Activated T-helper 1 cell treated with Interleukin-2 at 50 U/mL for 16 hours (primary cell): ENCODE measurements at places on chromosomes 2 and 18.

DNA sequence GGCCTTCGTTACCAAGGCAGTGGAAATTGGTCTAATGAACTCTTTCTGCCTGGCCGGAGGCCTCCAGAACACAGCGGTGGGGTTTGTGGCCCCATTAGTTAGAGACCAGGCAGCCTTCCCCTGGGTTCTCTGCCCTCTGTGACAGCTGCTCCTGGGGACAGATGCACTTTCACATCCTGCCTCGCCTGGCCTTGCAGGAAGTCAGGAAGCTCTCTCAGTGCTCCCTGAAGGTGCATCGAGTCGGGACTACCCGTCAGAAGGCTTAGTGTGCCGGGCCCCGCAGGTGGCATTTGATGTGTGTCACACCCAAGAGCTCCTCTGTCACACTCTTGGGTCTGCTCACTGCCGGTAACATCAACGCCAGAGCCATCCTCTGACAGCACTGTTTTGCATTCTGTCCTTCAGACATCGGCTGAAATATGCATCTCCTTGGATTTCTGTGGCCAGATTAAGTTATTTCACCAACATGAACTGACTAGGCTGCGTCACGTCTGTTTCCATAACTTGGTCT is 158.3 kb downstream of the LDLRAD4 start:
- peak; percentile 62 for DNase-seq

GRCh38 chr2:123696021-123696420 is 329.1 kb upstream of the CNTNAP5 start:
- no peak for DNase-seq

DNA sequence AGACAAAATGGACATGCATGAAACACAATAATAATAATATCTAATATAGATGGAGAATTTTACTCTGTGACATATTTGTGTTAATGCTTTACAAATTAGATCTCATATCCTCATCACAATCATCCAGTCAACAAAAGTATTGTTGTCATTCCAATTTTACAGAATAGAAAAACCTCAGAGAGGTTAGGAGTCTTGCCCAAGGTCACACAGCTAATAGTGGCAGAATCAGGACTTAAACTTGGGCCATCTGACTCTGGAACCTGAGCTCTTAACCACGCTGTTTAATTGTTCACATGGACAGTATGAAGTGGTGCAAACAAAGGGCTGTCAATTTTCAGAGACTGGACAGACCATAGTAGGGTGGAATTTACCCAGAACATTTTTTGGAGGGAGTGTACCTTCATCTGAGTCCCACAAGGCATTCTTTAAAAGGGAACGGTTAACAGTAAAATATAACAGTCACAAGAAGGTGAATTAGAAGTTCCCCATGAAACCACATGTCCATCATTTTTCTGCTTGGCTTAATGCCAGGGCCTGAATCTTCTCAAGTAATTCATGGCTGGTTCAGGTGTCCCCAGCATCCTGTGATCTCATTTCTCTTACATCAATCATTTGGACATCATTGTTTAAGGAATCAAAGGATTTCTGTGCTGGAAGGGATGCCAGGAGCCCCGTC is 35.4 kb upstream of the CCDC93 start:
- no peak for DNase-seq

- no peak for DNase-seq
Measured at GRCh38 chr2:168433527-168433926, 22.5 kb upstream of the CERS6 start.

DNA sequence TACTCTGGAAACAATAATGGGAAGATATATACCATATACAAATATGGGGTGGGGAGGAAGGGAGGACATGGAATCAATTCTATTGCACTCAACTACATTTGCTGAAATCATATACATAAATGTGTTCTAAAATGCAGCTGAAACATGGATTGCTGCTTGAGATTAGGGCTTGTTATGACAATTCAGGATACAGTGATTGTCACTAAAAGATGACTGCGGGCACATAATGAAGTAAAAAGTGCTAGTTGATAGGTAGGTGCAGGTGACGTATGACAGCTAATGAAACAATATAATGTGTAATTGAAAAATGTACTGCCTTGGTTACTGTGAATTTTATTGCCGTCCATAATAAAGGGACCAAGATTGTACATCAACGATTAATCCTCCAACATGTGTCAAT is 1062.1 kb upstream of the FANCL start:
- no peak for DNase-seq

DNA sequence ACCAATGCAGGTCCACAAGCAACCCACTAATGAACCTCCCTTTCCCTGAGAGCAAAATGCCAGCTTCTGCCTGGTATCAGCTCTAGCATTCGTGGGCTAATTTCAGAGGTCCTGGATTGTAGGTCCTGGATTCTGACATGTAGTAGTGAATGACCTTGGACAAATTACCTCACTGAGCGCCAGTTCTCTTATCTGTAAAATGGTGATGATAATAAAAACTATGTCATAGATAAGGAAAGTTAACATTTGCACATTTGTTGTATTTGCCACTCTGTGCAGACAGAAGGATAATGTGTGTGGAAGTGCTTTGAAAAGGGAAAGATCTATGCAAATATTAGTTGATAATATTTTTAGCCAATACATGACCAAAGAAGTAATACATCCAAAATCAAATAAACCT is 4.1 kb upstream of the TET3 start:
- no peak for DNase-seq

DNA sequence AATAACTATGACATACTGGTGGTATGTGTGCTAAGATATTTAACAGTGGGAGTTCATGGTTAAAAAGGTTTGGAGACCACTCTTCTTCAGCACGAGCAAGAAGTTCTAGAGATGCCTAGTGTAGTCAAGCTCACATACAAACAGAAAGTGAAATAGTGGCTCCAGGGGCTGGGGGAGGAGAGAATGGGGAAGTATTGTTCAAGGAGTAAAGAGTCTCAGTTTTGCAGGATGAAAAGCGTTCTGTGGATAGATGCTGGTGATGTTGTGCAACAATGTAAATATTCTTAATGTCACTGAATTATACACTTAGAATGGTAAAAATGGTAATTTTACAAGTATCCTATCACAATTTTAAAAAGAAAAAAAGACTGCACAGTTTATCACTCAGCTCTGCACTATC is 29.0 kb upstream of the EPAS1 start:
- no peak for DNase-seq

DNA sequence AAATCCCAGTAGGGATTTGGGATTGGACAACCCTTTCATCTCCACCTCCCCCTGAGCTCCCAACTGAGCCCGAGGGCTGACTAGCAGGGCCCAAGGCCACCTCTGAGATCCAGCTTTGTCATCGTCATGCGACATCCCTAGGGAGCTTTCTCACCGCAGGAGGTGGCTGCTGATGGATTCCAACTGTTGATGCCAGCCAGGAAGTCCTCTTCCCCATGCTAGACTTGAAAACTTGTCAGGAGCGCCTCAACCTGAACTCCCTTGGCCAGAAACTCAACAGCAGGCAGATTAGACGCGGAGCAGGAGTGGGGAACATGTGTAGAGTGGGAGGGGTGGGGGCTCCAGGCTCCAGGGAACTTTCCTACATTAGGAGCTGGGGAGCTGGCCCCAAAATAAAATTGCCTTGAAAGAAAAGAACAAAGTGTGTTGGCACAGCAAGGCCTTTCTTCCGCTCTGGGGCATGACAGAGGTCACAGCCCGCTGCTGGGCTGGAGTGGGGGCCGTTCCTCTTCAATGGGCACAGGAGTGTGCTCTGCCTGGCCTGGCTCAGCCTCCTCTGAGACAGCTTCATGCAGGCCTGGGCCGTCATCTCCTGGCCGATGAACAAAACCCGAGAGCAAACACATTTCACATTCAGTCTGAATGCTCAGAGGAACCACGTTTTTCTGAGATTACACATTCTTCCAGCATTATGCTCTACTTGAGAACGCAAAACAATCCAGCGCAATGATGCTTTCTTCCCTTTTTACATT is 34.5 kb downstream of the EMILIN2 start:
- DNase-seq: no peak

DNA sequence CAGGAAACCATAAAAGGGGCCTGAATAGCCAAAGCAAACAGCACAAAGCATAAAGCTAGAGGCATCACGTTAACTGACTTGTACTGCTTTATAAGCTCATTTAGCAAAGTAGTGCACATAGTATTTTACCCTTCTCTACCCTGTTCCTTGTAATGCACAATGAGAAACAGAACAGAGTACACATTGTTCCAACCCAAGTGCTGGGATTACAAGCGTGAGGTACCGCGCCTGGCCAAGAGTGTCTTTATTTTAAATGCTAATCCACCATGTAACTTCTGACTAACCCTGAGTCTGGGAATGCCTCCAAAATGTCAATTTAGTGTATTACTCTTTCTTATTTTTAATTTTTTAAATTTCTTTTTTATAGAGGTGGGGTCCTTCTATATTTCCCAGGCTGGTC is 46.4 kb upstream of the STON1 start:
- DNase-seq: no peak

GRCh38 chr2:208984376-208985090 is 439.3 kb upstream of the MAP2 start:
- DNase-seq: no peak

DNA sequence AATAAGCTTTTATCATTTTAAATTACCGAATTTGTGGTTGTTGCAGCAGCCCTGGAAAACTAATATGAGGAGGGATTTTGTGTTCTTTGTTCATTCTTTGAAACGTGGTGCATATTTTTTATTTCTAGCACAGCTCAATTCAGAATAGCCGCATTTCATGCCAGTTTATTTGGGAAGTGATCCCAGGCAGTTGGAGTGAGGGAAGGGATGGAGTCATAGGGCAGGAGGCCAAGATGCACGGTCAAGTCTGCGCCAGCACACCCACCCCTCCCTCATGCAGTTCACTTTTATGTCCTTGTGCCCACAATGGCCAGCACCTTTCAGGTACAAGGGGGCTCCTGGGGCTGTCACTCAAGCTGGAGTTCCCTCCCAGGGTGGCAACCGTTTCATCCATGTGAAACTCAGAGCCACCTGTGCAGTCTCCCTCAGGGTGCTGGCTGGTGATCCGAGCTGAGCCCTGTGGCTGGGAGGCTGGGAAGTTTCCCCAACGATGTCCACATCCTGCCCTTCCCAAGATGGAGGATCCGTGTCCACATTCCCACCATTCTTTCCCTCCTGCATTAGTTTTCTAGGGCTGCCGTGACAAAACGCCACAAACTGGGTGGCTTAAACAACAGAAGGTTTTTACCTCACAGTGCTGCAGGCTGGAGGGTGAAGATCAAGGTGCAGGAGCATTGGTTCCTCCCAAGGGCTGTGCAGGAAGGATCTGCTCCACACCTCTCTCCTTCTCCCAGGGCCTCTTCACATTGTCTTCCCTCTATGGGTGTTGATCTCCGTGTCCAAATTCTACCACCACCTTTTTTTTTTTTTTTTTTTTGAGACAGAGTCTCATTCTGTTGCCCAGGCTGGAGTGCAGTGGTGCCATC is 68.5 kb upstream of the ITGA6 start:
- DNase-seq: no peak

GRCh38 chr2:142395291-142395690 is 264.5 kb upstream of the LRP1B start:
- no peak for DNase-seq

GRCh38 chr2:180143633-180144337 is 136.7 kb upstream of the CWC22 start:
- DNase-seq: no peak

GRCh38 chr2:17083902-17084301 is 418.3 kb upstream of the CYRIA start:
- DNase-seq: no peak

- DNase-seq: no peak
Measured at GRCh38 chr18:7021994-7022840, 95.4 kb downstream of the LAMA1 start.

- DNase-seq: no peak
Measured at GRCh38 chr2:28036307-28036706, 145.8 kb downstream of the BABAM2 start.

DNA sequence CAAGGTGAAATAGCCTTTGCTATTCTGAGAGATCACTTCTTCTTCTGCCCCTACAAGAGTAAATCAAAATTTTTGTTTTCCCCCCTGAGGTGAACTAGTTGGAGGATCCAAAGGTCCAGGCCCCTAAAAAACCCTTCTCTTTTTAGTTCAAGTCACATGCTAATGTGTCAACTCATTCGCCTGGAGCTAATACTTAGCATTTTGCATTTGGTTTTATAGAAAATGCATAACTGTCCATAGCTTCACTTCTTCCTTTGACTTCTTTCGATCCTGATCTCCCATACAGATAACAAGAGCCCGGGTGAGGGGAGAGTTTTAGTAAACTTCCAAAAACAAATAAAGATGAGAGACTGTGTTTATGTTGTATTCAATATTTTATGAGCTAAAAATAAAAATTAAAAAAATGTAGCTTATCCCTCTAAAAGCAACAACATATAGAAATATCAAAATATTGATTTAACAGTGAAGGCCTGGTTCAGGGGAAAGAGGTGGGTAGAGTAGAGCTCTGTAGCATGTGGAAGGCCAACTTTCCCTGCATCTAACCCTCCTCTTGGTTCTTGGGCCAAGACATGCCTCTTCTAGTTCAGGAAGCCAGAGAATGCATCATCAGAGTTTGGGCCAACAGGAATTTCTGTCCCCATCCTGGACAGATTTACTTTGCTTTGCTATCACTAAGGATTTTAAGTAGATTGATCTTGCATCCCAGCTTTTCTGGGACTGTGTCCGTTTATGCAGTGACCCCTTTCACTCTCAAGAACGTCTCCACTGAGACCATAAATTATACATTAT is 333.8 kb downstream of the ALK start:
- DNase-seq: no peak
